ENCODE measurements at places on chromosomes 7 and 10. TPM values are rescaled to one million over a fixed set of nuclear protein-coding genes. Genes with fewer than 3 reads are reported as not detected.

DNA sequence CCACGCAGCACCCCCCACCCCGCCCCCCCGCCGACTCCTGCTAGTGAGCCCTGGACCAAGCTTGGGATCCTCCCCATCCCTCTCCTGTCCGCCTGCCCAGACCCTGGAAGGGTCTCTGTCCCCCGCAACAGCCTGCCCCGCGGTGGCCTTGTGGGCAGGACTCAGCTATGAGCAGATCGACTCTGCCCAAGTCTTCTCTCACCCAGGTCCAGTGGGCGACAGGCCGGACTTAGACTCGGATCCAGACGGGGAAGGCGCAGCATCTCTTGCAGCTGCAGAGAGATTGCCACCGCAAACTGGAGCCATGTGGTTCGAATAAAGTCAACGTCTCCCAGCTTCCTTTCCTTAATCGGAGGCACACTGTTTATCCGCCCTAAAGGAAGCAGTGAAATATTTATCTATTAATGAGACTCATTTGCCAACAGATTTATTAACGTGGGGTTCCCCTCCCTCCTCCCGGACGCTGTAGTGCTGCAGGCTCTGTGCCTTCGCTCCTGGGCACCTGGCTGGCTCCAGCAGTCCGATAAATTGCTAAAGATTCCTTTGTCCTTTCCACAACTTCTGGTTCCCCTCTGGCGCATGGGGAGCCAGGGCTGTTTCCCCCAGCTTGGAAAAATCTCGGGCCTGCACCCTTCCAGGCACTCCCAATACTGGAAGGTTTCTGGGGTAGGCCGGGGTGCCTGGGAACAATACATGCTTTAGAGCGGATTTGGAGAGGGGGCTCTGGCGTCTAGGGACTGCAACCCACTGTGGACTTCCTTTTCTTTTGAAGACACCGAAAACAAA is 634 bp upstream of the HOXA7 start:
- peak overlapping the region; percentile 37 for H3K27ac ChIP-seq
- H3K4me3 ChIP-seq = peak overlapping the region; percentile 27
- DNase-seq = no peak
- H3K4me1 ChIP-seq = peaks cover 17% of the 10 kb centered on the region
- no peaks in the 10 kb centered on the region for H3K36me3 ChIP-seq
- H3K27me3 ChIP-seq = peaks cover 97% of the 10 kb centered on the region

- no peak overlapping the region for H3K4me3 ChIP-seq
- H3K36me3 ChIP-seq = peaks cover under 1% of the 10 kb centered on the region
Measured at GRCh38 chr10:26969145-26969926, 108.6 kb upstream of the ABI1 start.

The PSMC2 gene
- 107 TPM for polyA plus RNA-seq

The NXPH1 gene
- 0.06 TPM for polyA plus RNA-seq

The ZNF655 gene
- polyA plus RNA-seq = 83.0 TPM

The ORAI2 gene
- 9.9 TPM for polyA plus RNA-seq

The ELN gene
- polyA plus RNA-seq = 54.4 TPM

DNA sequence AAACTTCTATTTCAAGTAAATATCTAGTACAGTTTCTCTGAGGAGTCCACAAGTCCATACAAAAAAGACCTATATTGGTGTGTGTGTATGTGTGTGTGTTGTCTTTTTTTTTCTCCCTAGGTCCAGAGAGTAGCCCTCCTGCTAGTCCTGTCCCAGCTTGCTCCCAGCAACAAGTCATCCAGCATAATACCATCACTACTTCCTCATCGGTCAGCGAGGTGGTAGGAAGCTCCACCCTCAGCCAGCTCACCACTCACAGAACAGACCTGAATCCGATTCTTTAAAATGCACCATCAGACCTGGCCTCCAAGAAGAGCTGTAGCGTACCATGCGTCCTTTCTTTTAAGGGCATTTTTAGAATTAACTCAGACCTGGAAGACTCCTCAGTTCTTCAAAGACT is 139.1 kb downstream of the TRIL start:
- H3K4me3 ChIP-seq = no peak overlapping the region
- no peaks in the 10 kb centered on the region for H3K27me3 ChIP-seq
- no peak for DNase-seq
- no peaks in the 10 kb centered on the region for H3K36me3 ChIP-seq
- no peak overlapping the region for H3K27ac ChIP-seq

DNA sequence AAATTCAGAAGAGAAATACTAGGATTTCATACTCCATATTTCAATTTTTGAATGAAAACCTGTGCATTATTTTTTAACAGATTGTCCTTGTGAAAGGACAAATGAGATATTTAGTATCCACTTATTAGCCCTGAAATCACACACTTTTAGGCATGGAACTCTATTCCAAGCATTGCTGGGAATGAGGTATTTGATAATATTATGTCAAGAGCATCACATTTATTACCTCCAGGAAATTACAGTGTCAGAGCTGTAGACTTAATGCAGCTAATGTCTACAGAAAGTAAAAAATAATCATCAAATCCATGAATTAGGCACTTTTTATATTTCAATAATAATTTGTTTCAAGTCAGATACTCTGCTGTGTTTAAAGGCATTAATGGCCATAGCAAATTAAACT is 753.8 kb downstream of the REEP3 start:
- DNase-seq = no peak
- H3K4me3 ChIP-seq = no peak overlapping the region
- no peaks in the 10 kb centered on the region for H3K4me1 ChIP-seq
- H3K27me3 ChIP-seq = no peaks in the 10 kb centered on the region

- no peaks in the 10 kb centered on the region for H3K4me1 ChIP-seq
- no peak for DNase-seq
- peaks cover 2% of the 10 kb centered on the region for H3K36me3 ChIP-seq
- no peak overlapping the region for H3K4me3 ChIP-seq
- no peak overlapping the region for H3K27ac ChIP-seq
- no peaks in the 10 kb centered on the region for H3K27me3 ChIP-seq
Measured at GRCh38 chr10:63280386-63280785, 147.3 kb downstream of the NRBF2 start.

DNA sequence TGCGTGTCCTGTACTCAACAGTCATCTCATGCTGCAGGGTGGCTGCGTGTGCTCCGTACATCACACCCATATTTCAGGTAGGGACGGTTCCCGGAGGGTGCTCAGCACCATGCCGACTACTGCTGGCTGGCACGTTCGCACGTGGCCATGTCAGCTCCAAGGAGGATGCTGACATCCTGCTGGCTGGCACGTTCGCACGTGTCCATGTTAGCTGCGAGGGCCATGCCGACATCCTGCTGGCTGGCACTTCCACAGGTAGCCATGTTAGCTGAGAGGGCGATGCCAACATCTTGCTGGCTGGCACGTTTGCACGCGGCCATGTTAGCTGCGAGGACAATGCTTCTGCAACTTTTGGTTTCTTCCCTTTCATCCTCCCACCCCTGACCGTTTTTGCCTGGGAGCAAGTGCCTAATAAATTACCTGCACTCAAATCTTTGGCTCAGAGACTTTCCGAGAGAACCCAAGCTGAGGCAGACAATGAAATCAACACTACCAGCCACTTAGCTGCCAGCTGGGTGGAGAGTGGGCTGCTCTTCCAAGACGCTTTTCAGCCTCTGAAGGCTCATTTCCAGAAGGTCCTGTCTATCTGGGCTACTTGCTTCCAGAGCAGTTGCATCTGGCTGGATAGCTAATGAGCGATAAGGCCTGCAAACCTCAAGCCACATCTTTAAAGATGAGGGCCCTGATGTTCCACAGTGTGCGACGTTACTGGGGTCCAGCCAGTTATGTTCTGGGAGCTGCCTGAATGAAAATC is 104.6 kb downstream of the WDR37 start:
- H3K36me3 ChIP-seq = no peaks in the 10 kb centered on the region
- no peaks in the 10 kb centered on the region for H3K4me1 ChIP-seq
- no peak for DNase-seq
- no peaks in the 10 kb centered on the region for H3K27me3 ChIP-seq
- H3K4me3 ChIP-seq = no peak overlapping the region
- no peak overlapping the region for H3K27ac ChIP-seq

The AS3MT gene
- polyA plus RNA-seq = 15.5 TPM

GRCh38 chr7:47539398-47540052 is 42.4 kb downstream of the TNS3 start:
- peaks cover 11% of the 10 kb centered on the region for H3K36me3 ChIP-seq
- H3K4me1 ChIP-seq = peaks cover 71% of the 10 kb centered on the region
- peak overlapping the region; percentile 55 for H3K4me3 ChIP-seq
- H3K27ac ChIP-seq = peak overlapping the region; percentile 97
- DNase-seq = peak; percentile 86

DNA sequence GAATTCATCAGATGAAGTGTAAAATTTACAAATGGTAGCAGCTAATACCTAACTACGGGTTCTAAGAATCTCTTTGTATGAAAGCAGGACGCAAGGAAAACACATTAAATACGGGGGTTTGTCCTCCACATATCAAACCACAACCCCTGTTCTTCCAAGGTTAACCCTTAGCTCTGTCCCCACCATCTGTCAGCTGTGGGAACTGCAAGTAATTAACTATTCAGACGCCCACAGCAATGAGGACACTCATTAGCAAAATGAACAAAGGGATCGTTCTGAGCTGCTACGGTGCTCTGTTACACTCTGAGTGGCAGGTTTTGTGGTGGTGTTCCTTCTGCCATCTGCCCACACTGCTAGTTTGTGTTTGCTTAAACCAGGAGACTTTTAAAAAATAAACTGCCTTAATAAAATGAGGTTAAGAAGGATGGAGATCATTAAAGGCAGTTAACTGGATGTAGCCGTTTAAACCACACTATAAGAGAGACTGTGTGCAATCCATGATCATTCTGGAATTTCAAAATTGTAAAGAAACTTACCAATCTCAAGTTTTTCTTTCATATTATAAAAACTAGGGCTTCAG is 51.4 kb downstream of the C10orf67 start:
- no peak for DNase-seq
- H3K4me1 ChIP-seq = no peaks in the 10 kb centered on the region
- H3K27ac ChIP-seq = no peak overlapping the region

DNA sequence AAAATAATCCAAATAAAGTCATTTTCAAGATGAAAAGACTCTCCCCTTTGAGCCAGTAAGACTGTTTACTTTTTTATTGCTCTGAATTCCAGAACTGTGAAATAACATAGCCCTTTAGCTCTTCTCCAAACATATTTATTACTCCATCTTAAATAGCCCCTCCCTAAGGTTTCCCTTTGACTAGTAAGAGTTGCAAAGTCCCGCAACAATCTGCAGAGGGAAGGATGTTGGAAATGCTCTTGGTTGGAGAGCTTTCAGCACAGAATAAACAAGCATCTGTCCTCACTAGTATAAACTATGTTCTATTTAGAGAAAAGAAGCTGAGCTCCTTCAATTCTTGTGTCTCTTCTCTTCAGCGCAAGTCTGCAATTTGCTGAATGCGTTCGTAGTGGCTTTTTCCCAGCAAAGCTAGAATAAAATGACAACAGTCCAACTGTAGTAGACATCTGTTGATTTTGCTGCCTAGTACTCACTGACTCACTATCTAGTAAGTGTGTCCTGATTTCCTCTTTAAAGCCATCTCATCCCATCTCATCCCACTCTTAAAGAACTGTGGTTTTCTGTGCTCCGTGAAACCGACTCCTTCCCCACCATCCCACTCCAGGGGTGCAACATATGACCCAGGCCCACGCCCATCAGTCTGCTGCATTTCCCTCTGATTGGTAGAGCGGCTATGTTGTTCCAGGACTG is 104.0 kb downstream of the FAM107B start:
- no peaks in the 10 kb centered on the region for H3K27me3 ChIP-seq
- peak; percentile 65 for DNase-seq
- H3K4me3 ChIP-seq = no peak overlapping the region

The RASSF4 gene
- polyA plus RNA-seq = 26.0 TPM

DNA sequence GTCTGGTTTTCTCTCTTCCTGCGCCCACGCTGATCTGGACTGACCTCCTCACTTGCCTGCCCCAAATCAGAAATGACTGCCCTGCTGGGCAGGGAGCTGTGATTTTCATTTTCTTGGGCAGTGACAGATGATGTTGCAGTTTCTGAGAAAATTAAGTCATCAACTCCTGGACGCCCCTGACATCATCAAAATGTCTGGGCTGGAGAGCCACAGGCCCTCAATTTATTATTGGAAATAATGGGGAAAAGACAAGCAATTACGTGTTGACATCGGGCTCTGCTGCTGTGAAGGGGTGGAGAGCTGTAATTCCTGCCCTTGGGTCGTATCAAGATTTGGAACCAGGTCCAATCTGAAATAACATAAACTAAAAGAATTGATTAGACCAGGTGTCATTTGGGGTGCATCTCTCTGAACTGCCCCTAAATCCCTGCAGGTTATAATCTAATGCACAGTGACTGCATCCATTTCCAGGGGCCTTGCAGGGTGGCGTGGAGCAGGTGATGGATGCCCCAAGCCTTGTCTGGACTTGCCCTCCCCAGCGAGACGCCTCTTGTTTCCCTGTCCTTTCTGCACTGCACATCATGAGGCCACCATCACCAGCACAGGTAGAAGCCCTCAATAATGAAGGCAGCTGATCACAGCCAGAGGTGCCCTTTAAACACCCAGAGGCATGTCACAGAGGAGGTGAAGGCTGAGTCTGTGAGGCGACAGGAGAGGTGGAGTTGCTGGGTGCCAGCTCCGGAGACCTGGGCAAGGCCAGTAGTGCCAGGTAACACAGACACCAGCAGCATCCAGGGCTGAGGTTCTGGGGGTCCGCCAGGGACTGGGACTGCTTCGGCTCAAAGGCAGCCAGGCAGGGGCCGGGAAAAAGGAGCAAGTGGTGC is 98.7 kb downstream of the HTR5A start:
- H3K36me3 ChIP-seq = no peaks in the 10 kb centered on the region
- no peak overlapping the region for H3K27ac ChIP-seq
- H3K27me3 ChIP-seq = no peaks in the 10 kb centered on the region
- no peak for DNase-seq

The SFXN3 gene
- 274 TPM for polyA plus RNA-seq

DNA sequence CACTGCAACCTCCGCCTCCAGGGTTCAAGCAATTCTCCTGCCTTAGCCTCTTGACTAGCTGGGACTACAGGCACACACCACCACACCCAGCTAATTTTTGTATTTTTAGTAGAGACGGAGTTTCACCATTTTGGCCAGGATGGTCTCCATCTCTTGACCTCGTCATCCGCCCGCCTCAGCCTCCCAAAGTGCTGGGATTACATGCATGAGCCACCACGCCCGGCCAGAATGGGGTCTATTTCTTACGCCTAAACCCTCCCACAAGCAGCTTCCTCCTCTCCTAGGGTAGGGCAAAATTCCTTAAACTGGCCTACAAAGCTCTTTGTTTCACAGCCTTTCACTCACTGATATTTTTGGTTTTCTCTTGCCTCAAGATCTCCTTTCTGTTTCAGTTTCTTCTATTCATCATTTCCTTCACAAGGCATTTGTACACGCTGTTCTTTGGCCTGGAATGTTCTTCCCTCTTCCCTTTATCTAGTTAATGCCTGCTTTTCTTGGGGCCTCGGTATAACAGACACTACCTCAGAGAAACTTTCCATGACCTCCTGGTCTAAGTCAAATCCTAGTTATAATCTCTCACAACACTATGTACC is 6.7 kb downstream of the CPEB3 start:
- H3K27me3 ChIP-seq = no peaks in the 10 kb centered on the region
- DNase-seq = no peak
- no peak overlapping the region for H3K4me3 ChIP-seq

- H3K27ac ChIP-seq = no peak overlapping the region
- H3K27me3 ChIP-seq = peaks cover 2% of the 10 kb centered on the region
- H3K36me3 ChIP-seq = no peaks in the 10 kb centered on the region
- H3K4me3 ChIP-seq = no peak overlapping the region
Measured at GRCh38 chr7:18491871-18492270, 3.7 kb upstream of the HDAC9 start.

- peaks cover 36% of the 10 kb centered on the region for H3K36me3 ChIP-seq
- H3K4me1 ChIP-seq = peaks cover 39% of the 10 kb centered on the region
- no peaks in the 10 kb centered on the region for H3K27me3 ChIP-seq
- H3K27ac ChIP-seq = peak overlapping the region; percentile 4
- H3K4me3 ChIP-seq = no peak overlapping the region
- DNase-seq = no peak
Measured at GRCh38 chr7:107996072-107996882, 6.7 kb downstream of the LAMB1 start.

The VWA2 gene
- polyA plus RNA-seq = 4.6 TPM

Measured in large intestine (tissue), 12 donors.